ENCODE measurements at places on chromosomes 2 and 18.

- no peak for DNase-seq
Observed at GRCh38 chr2:113119111-113119510, 8.3 kb upstream of the IL1RN start.

DNA sequence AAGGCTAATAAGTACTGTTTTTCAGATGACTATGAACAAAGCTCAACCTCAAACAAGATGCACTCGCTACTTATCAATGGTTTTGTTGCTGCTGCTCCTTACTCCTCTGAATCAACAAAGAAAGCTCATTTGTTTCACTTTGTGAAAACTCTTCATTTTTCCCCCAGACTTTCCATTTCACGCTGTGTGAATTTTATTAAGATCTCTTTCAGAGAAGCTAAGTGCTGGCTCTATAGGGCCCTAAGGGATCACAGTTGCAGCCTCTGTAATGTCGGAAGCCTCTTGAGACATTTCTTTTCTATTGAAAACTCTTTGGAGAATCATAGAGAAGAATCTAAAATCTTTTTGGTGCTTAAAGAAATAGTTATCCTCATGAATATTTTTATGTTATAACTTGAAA lies 209.8 kb downstream of the CD226 start:
- no peak for DNase-seq

DNA sequence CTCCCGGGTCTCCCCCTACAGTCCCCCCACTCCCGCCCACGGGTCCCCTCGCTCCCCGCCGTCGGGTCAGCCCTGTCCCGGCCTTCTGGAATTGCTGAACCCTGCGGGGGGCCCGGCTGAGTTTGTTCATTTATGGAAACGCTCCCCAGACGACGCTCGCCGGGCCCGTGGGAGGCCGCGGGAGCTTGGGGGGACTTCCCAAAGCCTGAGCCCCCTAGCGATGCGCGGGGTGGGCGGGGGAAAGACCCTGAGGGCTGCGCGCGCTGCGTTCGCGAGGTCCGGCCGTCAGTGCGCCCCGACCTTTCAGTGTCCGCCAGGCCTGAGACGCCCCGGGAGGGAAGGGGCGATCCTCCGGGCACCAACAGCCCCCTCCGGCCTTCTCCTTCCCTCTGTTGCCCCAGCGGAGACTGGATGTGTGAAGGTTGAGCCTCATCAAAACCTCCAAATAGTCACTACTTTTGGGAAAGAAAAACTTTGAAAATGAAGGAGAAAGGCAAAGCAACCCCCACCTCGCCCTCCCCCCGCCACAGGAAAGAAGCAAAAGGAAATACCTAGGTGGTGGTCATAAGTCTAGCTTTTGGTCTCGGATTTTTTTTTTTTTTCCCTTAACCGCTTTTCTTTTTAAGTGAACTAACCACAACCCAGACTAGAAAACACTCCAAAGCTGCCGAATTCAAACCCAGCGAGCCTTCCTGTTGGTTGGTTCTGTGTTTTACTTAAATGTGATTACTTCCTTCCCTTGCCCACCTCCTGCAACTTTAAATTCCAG lies 509 bp upstream of the CYS1 start:
- DNase-seq: no peak

GRCh38 chr2:237157780-237158102 lies 72.1 kb downstream of the COPS8 start:
- DNase-seq: no peak

GRCh38 chr2:29110916-29111535 lies 4.2 kb upstream of the CLIP4 start:
- DNase-seq: no peak

- no peak for DNase-seq
Observed at GRCh38 chr2:227460070-227460485, 11.9 kb upstream of the AGFG1 start.

- DNase-seq: peak; percentile 67
Observed at GRCh38 chr2:23430263-23430662, 45.3 kb downstream of the KLHL29 start.

DNA sequence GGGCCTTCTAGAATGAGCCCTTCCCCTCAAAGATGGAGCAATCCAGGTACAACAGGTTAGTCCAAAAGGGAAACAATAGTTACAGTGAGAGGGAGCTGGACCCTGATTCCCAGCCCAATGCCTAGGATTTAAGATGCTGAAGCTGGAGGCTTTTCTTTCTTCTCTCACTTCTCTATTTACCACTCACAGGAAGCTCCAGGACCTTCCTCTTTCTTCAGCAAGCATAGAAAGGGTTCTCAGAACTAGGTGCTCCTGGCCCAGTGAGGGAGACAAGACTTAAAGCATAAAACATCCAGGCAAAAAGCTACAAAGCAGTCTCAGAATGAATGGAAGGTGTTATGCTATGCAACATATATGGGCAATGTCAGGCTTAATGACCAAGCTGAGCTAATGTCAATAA lies 279.0 kb downstream of the SRBD1 start:
- DNase-seq: no peak

- no peak for DNase-seq
Observed at GRCh38 chr2:128401680-128402079, 83.0 kb upstream of the HS6ST1 start.

All from HS-27A (cell line).